ENCODE measurements at places on chromosomes 5 and 9. TPM values are rescaled to one million over a fixed set of nuclear protein-coding genes. Genes with fewer than 3 reads are reported as not detected.

- no peak for DNase-seq
Observed at GRCh38 chr9:97487861-97488260, 13.6 kb upstream of the TMOD1 start.

GRCh38 chr5:82265047-82265446 lies 13.1 kb downstream of the RPS23 start:
- DNase-seq: no peak

DNA sequence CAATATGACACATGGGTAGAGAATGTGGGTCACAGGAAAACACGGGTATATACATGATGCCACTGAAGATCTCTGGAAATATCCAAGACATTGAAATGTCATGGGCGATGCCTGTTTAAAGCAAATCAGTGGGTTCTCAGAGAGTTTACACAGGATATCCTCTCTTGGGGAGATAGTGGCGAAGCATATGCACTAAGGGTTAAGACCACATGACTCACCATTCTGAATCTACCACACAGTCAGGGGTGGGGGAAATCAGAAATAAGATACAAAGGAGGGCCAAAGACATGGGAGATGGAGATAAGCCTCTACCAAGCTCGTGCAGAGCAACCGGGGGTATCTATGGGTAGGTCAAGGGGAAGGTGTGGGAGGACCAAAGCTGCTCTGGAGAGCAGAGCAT lies 58.8 kb downstream of the SH3PXD2B start:
- no peak for DNase-seq

TTC23L gene
- polyA plus RNA-seq: not detected

- DNase-seq: no peak
Observed at GRCh38 chr5:14442536-14442935, 139.1 kb upstream of the OTULINL start.

DNA sequence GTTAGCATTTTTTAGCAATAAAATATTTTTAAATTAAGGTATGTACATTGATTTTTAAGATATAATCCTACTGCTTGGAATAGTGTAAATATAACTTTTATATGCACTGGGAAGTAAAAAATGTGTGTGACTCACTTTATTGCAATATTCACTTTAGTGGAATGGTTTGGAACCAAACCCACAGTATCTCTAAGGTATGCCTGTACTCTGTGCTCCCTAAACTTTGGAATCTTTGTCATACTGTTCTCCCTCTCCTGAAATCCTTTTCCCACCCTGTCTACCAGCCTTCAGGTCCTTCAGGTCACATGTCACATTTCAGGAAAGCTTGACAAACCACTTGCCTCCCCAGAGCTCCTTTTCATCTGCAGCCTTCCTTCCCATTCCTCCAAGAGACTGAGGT lies 308.7 kb downstream of the SPOCK1 start:
- no peak for DNase-seq

PRR7 gene
- 11.7 TPM for polyA plus RNA-seq

- no peak for DNase-seq
Observed at GRCh38 chr9:136232969-136233368, 12.6 kb downstream of the QSOX2 start.

- no peak for DNase-seq
Observed at GRCh38 chr9:110784309-110784708, 115.7 kb downstream of the MUSK start.

- DNase-seq: no peak
Observed at GRCh38 chr5:118937393-118938061, 50.8 kb downstream of the DTWD2 start.

DNA sequence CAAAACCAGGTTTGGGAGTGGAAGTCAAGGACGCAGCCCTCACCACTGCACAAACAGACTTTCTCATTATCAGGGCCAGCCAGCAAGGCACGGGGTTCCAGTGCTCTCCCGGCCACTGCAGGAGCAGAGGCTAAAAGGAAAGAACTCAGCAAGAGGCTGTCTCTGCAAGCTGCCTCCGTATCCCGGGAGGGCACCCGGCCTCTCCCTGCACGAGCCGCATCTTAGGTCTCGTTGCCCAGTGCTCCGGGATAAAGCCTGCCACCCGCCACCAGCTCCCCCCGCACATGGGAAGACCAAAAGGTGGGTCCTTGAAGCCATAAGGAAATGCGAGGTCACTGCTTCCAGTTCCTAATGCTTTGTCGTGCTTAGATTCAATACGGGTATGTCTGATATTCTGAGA lies 117.2 kb upstream of the SARDH start:
- DNase-seq: no peak

DNA sequence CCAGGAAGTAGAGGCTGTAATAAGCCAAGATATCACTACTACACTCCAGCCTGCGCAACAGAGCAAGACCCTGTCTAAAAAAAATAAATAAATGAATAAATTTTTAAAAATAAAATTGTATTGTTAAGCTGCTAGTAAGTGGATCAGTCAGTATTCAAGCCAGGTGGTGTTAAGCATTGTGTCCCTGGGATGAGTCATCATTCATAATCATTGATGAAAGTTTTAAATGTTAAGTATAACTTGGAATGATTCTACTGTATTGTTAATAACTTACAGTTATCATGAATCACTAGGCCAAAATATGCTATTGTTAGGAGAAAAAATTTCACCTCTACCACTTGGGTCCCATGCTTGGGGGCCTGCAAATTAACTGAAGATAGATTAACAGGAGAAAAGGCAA lies 38.2 kb downstream of the MED10 start:
- no peak for DNase-seq

DNA sequence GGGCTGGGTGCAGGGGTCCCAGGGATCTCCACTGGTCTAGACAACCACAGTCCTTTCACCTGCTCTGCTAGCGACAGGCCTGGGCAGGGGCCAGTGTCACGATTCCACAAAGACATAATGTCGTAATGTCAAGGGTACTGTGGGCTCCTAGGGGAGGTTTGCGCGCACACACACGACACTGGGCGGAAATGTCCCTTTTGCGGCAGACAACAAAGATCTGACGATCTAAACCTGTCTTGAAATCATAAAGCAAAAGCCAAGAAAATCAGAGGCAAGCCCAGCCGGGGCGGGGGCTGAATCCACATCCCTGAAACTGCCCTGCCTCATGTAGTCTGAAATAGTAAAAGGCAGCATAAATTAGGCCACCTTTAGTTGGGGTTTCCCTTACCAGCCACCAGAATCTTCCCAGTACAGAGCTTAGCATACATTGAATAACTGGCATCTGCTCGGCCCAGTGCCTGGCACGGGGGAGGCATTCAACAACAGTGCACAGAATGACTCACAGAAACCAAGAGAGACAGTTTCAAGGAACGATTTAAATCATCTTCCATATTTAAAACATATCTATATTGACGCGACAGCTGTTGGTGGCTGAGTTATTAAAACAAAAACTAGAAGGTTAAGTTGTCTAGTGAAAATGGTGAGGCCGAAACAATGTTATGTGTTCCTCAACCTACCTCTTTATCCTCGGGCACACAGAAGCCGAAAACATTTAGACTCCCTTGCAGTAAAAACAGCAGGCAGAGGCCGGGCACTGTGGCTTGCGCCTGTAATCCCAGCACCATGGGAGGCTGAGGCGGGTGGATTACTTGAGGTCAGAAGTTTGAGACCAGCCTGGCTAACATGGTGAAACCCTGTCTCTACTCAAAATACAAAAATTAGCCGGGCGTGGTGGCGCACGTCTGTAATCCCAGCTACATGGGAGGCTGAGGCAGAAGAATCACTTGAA lies 151.0 kb downstream of the MYO10 start:
- DNase-seq: no peak

GRCh38 chr9:84781931-84782866 lies 112.7 kb downstream of the NTRK2 start:
- no peak for DNase-seq

DNA sequence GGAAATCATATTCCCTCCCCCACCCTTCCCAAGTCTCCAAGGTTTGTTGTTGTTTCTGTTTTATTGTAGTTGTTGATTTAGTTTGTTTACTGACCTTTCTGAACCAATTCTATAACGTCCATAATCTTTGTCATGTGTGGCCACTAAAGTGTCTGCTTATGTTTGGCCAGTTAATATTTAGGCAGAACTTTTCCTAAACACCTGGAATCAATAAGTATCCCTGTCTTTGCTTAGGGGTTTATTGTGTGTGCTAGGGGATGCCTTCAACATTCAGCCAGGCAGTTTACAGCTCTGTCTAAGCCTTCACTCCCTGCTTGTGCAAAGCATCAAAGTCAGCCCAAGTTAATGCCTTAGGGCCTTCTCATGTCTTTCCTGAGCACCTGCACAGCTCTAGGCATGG lies 16.9 kb upstream of the LECT2 start:
- no peak for DNase-seq

DNA sequence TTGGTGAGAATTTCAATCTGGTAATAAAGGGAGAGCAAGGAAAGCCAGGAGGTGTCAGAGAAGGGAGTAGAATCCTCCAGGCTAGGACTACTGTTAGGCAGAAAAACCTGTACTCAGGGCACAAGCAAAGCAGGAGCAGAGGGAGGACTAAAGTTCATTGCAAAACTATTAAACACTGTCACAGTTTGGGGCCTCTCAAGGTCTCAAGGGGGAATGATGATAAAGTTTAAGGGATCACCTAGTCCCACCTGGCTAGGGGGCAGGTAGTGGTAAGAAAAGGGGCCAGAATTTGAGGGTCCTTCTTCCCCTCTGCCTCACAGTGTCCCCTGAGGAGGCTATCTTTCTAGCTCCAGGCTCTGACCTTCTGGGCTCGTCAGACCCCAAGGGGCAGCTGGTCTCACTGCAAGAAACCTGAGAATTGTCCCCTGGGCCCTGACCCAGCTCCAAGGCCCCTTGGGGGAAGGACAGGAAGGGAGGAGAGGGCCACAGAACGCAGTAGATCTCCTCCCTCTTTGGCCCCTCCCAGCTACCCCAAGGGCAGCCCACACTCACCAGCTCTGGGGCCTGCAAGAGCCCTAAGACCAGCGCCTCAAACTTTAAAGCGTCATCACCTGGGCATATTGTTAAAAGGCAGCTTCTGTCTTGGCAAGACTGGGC lies 974 bp downstream of the CCDC69 start:
- peak; percentile 38 for DNase-seq

- DNase-seq: no peak
Observed at GRCh38 chr5:56161439-56161823, 71.7 kb downstream of the ANKRD55 start.

GRCh38 chr9:101571114-101571513 lies 23.7 kb downstream of the PPP3R2 start:
- DNase-seq: no peak

HRCT1 gene
- polyA plus RNA-seq: not detected

DNA sequence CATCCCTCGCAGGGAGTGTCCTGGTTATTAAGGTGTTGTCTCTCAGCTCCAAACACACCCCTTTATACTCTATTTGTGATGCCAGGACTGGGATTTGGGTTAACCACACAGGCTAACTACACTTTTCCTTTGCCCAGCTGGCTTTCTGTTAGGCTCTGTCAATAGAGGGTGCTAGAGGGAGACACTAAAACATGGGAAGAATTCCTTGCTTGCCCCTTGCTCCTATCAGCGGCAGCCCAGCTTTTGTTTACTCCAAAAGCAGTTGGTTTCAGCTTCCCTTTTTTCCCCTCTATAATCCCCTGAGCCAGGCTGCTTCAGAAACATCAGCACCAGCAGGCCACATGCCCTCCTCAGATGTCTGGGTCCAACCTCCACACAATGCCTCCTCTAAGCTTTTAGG lies 297.1 kb downstream of the KCTD16 start:
- DNase-seq: no peak

DNA sequence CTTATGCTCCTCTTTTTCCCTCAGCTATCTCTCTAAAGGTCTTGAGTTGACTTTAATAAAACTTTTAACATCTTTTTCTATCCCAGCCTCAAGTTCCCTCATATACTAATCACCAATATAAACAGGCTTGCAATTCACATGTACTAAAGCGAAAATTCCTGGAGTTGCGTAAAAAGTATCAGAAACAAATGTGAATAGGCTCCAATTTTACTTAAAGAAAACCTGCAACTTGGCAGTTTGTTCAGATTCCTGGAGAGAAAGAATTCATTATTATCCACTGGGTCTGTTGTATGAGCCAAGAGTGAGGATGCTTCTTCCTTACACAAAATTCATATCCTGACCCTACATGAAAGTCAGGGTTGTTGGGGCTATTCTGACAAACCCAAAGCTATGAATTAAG lies 384.2 kb downstream of the DTWD2 start:
- DNase-seq: no peak

DNA sequence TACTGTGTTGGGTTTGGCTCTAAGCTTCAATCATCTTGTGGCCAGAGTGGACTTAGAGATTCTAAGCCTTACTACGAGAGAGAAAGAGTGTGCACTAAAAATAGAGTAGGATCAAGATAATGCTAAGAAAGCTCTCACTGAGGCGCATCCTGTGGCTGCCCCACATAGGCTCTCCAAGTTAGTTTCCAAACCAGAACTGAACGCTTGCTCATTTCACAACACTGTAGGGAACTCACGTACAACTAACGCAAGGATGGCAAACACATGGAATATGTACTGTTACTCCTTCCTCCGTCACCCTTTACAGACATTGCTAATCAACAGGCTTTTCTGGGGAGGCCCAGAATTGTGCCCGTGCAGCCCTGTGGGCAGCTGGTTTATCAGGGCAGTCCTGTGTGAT lies 90.9 kb downstream of the EQTN start:
- no peak for DNase-seq

NADK2 gene
- polyA plus RNA-seq: 9.6 TPM

DNA sequence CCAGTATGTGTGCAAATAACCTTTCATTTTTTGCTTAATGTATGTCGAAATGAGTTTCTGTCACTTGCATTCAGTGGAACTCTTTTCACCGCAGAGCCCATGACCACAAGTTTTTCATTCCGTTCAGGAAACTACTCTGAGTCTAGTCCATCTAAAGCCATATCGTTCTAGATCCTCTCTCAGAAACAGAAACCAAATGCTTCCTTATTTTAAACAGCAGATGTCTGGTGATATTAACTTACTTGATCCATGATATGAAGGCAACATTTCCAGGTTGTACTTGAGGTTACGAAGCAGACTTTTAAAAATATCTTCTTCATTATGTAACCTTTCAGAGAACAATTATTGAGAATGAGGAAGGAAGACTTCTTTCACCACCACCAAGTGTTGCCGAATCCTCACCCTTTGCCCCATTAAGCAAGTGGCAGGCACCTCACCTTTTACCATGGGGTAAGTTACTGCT lies 72.4 kb upstream of the GNAQ start:
- peak; percentile 23 for DNase-seq

LRRC19 gene
- polyA plus RNA-seq: not detected

SLC34A3 gene
- not detected for polyA plus RNA-seq

SPATA6L gene
- polyA plus RNA-seq: 0.40 TPM

GRCh38 chr5:137896560-137896959 lies 7.3 kb downstream of the PKD2L2 start:
- no peak for DNase-seq

DNA sequence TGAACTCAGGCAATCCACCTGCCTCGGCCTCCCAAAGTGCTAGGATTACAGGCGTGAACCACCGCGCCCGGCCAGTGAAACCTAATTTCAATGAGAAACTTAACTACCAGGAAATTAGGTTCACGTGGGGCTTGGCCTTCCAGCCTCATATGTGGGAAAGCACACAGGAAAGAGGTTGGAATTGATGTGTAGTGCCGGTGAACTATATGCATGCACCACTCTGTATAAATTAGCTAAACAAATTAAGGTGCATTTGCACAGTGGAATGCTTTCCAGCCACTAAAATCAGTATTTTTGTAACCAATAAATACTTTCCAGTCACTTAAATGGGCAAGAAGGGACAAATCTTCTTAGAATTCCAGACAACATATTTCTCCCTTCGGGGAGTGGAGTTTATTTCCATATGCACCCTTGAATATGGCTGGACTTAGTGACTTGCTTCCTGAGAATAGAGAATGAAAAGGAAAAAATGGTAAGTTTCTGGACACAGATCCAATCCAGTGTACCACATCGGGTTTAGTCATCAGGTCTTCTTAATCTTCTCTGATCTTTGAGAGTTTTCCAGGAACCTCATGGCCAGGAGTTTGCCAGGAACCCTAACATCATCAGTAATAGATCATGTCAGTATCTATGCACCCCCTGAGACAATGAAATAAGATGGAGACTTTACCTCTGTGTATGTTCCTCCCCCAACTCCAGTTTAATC lies 24.9 kb downstream of the ATOX1 start:
- DNase-seq: no peak

Measured in naive thymus-derived CD4-positive, alpha-beta T cell (primary cell).